Activated CD4-positive, CD25-positive, alpha-beta regulatory T cell (primary cell): ENCODE measurements at places on chromosomes 12 and 14.

DNA sequence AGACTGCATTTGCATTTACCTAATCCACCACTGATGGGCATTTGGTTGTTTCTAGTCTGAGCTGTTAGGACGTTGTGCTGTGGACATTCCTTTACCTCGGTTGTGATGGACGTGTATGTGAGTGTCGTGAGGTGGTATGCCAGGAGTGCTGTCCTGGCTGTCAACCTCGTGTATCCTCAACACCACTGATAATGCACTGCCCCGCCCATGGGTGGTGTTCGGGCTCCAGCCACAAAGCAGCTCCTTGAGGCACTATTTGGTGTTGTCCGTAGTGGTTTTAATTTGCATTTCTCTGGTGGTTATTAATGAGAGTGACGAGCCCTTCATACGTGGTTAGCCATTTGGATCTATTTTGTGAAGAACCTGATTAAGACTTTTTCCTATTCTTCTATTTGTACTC lies 87.6 kb downstream of the PPP2R5C start:
- DNase-seq: no peak

- DNase-seq: no peak
Observed at GRCh38 chr12:62631471-62632410, 165.1 kb downstream of the MON2 start.

DNA sequence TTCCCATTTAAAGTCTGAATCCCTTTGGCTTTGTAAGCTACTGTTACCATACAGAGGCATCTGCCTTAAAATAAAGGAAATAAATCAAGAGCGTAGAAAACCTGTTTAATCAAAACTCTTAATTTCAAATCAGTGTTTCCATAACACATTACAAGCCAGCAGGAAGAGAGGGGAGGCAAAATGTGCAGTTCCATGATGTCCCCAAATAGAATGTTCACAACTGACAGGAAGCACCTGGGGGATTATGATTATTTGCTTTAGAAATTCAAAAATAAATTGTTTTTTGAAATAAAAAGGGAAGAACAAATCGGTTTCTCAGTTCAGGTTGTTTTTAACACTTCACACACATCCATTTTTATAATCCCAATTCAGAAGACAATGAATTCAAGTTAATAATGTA lies 21.4 kb downstream of the SOCS2 start:
- DNase-seq: no peak

DNA sequence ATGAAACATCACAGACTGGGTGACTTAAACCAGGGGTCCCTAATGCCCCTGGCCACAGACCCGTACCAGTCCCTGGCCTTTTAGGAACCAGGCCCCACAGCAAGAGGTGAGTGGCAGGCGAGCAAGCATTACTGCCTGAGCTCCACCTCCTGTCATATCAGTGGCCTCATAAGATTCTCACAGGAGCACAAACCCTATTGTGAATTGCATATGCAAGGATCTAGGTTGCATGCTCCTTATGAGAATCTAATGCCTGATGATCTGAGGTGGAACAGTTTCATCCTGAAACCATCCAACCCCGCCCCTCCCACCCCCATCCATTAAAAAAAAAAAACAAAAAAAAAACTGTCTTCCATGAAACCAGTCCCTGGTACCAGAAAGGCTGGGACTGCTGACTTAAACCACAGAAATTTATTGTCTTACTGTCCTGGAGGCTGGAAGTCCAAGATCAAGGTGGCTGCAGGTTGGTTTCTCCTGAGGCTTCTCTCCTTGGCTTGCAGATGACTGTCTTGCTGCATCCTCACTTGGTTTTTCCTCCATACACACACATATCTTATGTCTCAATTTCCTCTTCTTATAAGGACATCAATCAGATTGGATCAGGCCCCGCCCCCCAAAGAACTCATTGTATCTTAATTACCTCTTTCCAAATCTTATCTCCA lies 235.9 kb downstream of the CHST11 start:
- DNase-seq: no peak

DNA sequence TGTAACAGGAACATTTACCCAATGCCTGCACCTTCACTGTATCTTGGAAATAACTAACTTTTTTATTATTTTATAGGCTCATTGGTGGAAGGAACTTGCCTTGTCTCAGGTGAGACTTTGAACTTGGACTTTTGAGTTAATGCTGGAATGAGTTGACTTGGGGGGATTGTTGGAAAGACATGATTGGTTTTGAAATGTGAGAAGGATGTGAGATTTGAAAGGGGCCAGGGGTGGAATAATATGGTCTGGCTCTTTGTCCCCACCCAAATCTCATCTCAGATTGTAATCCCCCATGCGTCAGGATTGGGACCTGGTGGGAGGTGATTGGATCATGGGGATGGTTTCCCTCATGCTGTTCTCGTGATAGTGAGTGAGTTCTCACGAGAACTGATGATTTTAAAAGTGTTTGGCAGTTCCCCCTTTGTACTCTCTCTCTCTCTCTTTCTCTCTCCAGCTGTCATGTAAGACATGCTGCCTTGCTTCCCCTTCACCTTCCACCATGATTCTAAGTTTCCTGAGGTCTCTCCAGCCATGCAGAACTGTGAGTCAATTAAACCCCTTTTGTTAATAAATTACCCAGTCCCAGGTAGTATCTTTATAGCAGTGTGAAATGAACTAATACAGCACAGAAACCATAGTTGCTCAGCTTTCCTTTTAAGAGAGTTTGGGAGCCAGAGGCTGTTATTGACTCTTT lies 244.1 kb downstream of the BTG1 start:
- no peak for DNase-seq

GRCh38 chr14:47526591-47527244 lies 148.7 kb downstream of the MDGA2 start:
- no peak for DNase-seq

DNA sequence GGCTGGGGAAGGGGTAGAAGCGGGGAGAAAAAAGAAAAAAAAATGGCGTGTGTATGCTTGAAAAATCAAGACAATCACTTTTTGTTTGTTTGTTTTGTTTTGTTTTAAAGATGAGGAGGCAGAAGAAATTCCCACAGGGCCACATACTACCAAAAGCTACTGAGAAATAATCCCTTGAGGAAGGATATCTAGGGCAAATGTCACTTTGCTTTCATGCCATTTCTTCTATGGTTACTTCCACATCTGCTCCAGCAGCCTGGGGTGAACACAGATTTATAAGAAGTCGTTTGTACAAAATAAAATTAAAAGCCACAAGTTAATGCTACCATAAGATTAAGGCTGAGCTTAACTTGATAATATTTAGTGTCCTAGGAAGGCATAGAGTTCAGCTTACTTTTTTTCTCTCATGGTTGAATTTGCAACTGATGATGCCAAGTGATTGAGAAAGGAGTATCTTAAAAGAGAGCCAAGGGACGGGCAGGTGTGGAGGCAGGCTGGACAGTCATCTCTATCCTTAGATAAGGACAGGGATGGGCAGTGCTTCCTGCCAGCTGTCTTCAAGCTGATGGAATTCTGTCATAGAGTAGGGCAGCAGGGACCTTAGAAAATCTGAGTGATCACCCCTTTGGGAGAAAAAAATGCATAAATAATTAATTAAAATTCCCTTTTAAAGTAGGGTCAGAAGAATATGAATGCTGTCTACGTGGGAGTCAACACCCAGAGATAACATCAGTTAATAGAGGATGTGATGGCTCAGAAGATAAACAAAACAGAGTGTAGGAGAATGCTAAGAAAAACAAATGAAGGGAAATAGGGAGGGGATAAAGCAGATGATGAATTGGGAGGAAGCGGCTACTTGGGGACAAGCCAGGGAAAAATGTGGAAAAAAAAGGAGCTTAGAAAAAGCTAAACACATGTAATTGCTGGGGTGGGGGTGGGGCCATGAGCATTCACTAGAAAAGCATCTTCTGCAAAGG lies 57.1 kb downstream of the DYRK2 start:
- no peak for DNase-seq

- DNase-seq: no peak
Observed at GRCh38 chr14:65095633-65096205, 6.6 kb downstream of the MAX start.

- no peak for DNase-seq
Observed at GRCh38 chr12:75414671-75415070, 23.8 kb downstream of the GLIPR1L2 start.

- no peak for DNase-seq
Observed at GRCh38 chr14:64221391-64222003, 72.7 kb downstream of the ESR2 start.

DNA sequence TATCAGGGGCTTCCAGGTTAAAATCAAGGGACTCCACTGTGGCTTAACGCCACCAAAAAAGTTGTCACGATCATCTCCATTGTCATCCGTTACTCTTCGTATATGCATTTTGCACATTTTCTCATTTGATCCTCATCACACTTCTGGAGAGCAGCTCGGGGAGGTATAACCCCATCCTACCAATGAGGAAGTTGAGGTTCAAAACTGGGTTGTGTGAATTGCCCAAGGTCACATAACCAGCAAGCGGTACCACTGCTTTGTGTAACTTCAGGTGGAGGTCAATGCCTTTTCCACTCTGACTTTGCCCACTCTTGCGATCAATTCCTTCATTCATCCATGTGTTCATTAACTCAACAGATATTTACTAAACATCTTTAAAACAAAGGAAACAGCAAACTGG lies 71.1 kb upstream of the CCND2 start:
- DNase-seq: no peak

- DNase-seq: no peak
Observed at GRCh38 chr12:49019120-49019430, 499 bp upstream of the PRKAG1 start.

DNA sequence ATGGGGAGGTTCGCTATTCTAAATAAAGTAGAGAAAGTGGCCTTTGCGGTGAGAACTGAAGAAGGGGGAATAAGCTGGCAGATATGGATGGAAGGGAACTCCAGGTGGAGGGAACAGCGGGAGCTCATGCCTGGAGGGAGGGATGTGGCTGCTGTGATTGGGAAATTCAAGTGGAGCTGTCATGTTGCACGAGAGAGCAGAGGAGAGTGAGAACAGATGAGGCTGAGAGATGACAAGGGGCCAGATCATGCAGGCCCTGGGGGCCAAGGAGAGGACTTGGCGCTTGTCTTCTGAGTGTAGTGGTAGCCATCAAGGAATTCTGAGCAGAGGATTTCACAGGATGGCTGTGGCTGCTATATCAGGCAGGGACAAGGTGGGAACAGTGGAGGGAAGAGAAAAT lies 35.0 kb downstream of the TGFB3 start:
- DNase-seq: no peak

- DNase-seq: no peak
Observed at GRCh38 chr12:85829391-85829790, 6.8 kb downstream of the RASSF9 start.

GRCh38 chr12:57131896-57132744 lies 3.8 kb downstream of the LRP1 start:
- no peak for DNase-seq

- no peak for DNase-seq
Observed at GRCh38 chr12:123833830-123834229, 71.7 kb downstream of the DNAH10 start.

DNA sequence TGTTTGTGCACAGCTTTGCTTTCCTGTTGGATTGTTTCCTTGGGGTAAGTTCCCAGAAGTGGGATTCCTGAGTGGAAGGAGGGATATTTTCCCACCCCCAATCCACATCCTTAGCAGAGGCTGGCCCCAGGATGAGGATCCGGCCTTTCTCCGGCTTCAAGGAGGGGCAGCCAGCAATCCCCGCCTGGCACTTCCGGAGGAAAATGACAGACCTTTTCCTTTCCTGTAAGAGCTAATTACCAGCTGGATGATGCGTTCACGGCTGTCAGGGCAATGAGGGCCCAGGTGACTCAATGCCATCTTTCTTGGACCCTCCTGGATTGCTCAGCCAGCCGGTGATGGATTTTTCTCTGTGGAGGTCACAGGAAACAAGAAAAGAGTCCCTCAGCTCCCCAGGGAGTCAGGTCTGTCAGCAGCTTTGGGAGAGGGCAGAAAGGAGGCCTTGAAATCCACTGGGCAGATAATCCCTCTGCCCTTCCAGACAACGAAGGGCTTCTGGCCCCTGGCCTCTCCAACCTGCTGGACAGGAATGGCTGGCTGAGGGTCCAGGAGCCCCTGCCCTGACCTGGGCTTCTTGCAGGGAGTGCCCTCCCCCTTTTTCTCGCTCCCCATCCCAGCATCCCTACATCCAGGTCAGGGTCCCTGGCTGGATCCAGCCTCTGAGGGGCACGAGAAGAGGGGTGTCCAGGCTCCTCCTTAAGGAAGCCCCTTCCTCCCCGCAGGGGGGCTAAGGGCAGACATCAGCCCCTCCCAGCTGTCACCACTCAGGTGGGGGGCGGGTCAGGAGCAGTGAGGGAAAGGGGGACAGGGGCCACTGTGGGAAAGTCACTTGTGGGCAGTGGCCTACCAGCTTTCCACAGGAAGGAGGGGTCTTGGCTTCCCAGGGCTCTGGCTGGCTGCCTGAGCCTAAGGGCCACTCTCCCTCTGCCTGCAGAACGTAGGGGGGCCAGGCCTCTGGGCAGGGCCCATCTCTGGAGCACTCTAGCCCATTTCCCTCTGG lies 16.1 kb upstream of the CCDC85C start:
- no peak for DNase-seq

DNA sequence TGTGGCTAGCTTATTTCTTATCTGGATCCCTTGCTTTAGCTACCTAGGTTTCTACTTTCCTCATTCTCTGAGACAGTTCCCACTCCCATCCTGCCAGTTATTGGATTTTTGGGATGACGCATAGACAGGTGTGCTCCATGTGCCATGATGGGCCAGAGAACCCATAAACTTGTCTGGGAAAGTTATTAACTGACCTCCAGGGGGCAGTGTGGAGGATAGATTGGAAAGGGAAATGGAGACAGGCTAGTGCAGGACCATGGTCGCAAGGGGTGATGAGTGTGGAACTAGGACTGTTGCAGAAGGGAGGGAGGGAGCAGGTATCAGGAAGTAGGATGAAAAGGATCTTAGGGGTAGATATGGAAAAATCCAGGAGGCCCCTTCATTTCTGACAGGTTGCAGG lies 80.3 kb downstream of the ESRRB start:
- DNase-seq: no peak

- no peak for DNase-seq
Observed at GRCh38 chr12:80230068-80230467, 130.7 kb downstream of the OTOGL start.

GRCh38 chr14:92688434-92689375 lies 59.7 kb downstream of the LGMN start:
- DNase-seq: no peak

DNA sequence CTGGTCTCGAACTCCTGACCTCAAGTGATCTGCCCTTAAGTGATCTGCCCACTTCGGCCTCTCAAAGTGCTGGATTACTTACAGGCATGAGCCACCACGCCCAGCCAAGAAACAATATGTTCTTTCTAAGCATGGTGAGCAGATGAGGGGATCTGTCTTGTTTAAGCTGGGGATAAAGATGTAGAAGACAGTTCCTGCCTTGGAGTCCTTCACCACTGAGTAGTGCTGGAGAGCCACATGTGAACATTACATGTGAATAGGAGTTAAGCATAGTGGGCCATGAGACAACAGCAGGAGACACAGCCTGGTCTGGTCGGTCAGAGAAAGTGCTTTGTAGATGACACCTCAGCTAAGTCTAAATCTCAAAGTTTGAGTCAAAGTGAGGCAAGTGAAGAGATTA lies 26.0 kb downstream of the TMBIM6 start:
- no peak for DNase-seq

GRCh38 chr12:130815028-130815741 lies 23.9 kb downstream of the STX2 start:
- DNase-seq: no peak
